NCI-H187 (cell line): ENCODE measurements at places on chromosomes 4 and X.

DNA sequence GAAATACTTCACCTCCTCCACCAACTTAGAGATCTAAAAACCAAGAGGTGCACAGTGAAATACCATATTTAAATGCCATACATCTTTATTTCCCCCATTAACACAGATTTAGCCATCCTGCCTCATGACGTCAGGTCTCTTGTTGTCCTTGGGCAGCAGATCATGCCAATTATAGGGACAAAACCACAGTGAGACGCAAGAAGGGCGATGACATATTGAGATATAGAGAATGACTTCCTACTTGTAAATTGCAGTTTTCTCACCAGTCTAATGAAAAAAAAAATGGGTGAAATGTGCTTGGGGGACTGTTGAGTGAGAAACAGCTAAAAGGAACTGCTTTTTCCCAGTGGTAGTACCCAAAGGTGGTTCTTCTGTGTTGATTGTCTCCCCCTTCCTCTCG lies 24.3 kb downstream of the RS1 start:
- DNase-seq, result no peak

GRCh38 chrX:41245641-41246040 lies 88.3 kb upstream of the DDX3X start:
- no peak for DNase-seq

DNA sequence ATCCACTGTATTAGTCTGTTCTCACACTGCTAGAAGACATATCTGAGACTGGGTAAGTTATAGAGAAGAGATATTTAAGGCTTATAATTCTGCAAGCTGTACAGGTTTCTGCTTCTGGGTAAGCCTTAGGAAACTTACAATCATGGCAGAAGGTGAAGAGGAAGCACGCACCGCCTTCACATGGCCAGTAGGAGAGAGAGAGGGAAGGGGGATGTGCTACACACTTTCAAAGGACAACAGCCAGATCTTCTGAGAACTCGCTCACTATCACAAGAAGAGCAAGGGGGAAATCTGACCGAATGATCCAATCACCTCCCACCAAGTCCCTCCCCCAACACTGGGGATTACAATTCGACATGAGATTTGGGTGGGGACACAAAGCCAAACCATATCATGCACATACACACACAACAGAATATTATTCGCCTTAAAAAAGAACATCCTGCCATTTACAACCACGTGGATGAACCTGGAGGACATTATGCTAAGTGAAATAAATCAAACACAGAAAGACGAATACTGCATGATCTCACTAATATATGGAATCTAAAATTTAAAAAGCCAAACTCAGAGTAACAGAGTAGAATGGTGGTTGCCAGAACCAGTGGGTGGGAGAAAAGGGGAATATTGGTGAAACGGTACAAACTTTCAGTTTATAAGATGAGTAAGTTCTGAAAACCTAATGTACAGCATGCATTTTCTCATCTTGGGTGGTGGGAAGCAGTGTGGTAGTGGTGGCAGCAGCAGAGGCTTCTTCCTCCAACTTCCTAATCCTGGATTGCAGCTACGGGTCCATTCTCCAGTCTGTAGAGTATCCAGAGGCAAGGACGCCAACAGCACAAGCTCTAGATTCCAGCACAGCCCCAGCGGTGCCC lies 12.8 kb downstream of the FRYL start:
- no peak for DNase-seq

DNA sequence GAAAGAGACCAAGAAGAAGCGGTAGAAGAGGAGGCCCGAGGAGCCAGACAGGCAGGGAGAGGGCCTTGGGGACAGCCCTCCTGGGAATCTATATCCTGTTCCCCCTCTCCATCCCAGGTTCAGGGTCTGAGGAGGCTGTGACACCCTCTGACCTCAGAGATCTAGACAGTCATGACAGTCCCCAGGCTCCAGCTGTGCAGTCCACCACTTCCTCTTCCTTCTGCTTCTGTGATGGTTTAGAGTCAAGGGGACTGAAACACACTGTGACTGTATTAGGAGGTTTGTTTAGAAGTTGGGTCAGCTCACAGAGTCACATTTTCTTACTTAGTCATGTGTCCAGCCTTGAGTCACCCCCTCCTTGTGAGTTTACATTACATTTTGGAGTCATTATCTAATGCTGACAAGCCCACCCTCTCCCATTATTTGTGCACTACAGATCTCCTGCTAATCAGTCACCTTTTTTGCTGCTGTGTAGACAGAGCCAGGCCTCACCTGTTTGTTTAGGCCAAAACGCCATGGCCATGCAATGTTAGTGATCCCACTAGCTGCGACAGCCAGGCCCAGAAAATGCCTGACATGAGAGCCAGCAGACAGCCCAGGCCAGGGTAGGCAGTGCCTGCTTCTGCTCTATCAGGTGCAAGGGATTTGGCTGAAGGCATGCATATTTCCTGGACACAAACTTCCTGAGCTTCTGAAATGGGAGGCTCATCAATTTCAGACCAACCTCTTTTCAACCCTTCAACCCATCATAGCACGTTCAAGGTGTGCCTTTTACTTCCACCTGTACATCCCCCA lies 26.0 kb downstream of the MANBA start:
- DNase-seq, result no peak

DNA sequence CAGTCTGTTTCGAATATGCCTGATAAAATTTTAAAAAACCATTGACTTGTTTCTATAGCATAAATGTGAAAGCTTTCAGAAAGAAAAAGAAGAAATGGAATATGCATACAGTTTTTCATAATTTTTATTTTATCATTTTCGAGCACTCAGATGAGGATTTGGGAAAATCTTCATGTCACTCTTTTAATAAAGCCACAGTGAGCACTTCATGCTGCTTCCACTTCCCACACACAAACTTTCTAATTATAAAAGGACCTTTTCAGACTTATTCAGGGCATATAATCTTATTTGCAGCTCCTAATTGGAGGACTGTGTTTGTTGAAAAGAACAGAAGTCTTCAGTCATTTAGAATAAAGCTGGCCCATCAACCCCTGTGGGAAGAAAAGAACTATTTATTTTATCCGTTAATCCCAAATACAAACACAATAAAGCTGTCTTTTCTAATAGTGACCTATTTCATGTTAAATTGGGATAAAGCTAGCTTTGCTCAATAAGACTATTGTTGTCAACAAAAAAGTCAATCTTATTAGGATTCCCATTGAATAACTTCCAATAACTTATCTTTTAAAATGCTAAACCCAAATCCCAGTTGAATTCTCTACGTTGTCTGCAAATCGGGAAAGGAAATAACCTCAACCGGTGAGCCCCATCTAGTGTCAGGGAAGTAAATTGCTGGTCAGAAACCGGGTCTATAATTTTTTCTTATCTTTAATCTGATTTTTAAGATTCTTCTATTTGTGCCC lies 211.5 kb downstream of the PDGFRA start:
- no peak for DNase-seq

DNA sequence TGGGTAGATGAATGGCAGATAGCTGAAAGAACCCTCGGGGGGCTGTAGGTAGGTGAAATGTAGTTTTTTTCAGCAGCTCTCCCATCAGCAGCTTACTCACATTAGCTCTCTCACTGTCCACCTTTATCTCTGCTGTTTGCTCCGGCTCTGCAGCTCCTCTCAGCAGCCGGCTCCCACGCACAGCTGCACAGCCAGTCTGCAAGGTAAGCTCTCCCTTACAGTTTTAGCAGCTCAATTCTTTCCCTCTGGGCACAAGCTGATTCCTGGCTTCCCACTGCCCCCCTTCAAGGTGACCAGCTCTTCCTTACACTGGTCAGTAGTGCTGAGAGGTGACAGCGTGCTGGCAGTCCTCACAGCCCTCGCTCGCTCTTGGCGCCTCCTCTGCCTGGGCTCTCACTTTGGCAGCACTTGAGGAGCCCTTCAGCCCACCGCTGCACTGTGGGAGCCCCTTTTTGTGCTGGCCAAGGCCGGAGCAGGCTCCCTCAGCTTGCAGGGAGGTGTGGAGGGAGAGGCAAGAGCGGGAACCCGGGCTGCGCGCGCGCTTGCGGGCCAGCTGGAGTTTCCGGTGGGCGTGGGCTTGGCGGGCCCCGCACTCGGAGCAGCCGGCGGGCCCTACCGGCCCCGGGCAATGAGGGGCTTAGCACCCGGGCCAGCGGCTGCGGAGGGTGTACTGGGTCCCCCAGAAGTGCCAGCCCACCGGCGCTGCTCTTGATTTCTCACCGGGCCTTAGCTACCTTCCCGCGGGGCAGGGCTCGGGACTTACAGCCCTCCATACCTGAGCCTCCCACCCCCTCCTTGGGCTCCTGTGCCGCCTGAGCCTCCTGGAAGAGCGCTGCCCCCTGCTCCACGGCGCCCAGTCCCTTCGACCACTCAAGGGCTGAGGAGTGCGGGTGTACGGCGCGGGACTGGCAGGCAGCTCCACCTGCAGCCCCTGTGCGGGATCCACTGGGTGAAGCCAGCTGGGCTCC lies 393.6 kb downstream of the CENPC start:
- no peak for DNase-seq

DNA sequence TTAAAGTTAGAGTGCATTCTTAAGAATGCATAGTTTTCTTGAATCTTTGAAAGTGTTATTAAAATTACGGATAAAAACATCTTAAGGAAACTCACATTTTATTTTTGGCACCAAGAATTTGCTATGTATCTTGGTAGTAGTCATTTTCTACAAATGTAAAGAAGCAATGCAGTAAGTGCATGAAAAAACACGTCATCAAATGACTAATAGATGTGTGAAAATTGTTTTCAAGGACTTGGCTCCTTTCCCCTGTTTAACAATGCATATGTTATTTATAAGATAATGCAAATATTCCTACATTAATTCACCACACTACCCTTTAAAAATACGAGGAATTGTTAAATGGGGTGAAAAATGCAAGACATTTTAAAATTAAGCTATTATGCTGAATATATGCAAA lies 461.2 kb upstream of the PCDH7 start:
- DNase-seq, result no peak

DNA sequence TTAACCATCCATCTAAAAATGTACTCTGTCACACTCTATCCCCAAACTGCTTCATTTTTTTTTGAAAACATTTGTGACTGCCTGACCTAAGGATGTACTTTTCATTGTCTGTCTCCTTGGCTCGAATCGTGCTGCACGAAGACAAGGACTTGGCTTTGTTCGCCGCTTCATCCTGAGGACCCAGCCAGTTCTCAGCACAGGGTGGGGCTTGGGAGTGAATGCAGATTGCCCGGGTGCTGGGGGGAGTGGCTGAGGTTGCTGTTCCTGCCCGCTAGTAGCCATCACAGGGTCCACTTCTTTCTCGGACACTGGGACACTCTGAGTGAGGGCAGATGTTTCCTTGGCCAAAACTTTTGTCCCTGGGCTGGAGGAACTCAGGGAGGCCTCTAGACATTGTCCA lies 70.1 kb upstream of the CLCN4 start:
- DNase-seq, result no peak
